Daoy (cell line): ENCODE measurements at places on chromosomes 11 and 22.

GRCh38 chr22:46462726-46463371, 74.6 kb downstream of the CELSR1 start:
- DNase-seq = peak; percentile 80

DNA sequence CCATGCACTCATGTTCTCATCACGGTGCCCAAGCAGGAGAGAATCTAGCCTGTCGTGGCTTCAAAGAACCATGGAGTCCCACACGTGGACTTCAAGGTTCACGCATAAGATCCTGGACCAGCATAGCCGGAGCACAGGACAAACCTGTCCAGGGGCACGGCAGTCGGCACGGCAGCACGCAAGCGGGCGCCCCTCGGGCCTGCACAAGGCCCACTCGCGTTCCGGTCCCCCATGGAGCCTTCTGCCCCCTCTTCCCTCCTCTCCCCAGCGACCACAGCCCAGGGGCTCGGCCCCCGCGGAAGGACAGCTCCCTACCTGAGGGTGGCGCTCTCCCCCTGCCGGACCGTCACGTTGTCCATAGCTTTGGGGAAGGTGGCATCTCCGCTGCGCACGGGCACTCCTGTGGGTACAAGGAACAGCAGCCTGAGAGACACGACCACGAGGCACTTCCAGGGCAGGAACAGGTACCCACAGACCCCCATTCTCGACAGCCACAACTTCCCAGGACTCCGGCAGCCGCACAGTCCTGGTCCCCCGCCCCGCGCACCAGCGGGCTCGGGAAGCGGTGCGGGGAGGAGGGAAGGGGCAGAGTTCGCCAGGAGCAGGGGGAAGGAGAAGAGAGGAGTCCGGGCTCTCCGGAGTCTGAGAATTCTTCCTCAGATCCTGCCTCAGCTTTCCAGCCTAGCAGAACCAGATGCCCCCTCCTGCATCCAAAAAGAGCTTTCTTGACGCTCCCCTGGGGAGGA, 589.5 kb downstream of the OPCML start:
- no peak for DNase-seq

DNA sequence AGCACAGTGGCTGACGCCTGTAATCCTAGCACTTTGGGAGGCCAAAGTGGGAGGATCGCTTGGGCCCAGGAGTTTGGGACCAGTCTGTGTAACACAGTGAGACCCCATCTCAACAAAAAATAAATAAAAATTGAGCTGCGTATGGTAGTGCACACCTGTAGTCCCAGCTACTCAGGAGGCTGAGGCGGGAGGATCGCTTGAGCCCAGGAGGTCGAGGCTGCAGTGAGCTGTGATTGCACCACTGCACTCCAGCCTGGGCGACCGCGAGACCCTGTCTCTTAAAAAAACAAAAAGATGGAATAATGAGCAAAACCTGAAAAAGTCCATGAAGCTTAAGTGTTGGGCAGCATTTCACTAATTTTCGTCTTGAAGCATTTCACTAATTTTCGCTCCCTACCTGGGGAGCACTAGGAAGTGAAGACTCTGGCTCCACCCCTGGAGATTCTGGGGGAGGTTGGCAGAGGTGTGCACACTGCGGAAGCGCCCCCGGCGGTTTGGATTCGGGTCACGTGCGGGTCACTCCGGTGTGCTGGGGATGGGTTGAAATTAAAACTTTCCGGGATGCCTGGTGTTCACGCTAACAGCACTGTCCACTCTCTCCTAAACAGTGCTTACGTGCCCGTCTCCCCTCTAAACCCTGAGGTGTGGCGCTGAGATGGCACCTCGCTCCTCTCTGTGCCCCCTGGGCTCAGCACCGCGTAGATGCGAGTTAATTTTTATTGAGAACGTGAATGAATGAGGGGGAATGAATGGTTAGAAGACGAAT, 906 bp upstream of the NAA40 start:
- peak; percentile 49 for DNase-seq

DNA sequence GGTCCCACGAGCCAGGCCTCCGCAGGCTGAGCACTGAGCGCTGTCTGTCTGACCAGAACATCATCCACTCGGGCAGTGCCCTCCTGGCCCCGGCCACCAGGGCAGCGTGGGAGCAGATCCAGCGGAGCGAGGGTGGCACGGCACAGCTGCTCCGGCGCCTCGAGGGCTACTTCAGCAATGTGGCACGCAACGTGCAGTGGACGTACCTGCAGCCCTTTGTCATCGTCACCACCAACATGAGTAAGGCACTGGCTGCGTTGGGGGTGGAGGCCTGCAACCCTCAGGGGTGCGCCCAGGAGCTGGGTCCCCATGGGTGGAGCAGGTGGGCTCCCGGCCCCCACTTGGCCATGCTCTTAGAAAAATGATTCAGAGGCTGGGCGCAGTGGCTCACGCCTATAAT, 49.7 kb upstream of the PRODH start:
- no peak for DNase-seq

DNA sequence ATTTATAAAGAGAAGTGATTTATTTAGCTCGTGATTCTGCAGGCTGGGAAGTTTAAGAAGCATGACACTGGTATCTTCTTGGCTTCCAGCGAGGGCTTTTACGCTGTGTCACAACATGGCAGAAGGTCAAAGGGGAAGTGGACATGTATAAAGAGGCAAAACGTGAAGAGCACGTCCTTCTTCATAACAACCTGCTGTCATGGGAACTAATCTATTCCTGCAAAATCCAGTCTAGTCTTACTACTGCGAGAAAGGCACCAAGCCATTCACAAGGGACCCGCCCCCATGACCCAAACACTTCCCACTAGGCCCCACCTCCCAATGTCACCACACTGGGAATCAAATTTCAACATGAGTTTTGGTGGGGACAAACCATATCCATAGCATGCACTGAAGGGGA, 58.3 kb downstream of the AMOTL1 start:
- DNase-seq = no peak

DNA sequence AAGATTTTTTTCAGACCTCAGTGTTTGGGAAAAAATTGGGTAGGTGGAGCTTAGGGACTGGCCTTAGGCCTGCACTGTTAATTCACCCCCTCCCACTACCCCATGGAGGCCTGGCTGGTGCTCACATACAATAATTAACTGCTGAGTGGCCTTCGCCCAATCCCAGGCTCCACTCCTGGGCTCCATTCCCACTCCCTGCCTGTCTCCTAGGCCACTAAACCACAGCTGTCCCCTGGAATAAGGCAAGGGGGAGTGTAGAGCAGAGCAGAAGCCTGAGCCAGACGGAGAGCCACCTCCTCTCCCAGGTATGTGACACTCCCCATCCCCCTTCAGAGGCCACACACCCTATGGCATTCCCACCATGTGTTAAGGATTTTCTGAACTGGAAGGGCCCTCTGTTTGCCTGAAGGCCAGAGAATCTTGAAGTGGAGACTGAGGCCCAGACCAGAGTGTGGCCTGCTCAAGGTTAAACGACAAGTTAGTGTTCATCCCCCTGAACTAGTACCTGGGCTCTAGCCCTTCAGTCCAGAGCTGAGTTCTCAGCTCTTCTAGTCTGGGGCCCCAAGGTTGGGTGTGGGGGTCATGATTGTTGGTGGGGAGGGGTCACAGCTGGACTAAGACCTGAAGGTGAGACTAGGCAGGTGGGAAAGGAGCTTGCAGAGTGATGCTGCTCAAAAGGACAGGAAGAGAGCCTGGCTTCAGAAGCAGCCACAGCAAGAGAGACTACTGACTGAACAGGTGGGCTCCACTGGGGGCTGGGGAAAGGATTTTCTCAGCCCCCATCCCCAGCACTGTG, 2.3 kb upstream of the FOLR1 start:
- no peak for DNase-seq

DNA sequence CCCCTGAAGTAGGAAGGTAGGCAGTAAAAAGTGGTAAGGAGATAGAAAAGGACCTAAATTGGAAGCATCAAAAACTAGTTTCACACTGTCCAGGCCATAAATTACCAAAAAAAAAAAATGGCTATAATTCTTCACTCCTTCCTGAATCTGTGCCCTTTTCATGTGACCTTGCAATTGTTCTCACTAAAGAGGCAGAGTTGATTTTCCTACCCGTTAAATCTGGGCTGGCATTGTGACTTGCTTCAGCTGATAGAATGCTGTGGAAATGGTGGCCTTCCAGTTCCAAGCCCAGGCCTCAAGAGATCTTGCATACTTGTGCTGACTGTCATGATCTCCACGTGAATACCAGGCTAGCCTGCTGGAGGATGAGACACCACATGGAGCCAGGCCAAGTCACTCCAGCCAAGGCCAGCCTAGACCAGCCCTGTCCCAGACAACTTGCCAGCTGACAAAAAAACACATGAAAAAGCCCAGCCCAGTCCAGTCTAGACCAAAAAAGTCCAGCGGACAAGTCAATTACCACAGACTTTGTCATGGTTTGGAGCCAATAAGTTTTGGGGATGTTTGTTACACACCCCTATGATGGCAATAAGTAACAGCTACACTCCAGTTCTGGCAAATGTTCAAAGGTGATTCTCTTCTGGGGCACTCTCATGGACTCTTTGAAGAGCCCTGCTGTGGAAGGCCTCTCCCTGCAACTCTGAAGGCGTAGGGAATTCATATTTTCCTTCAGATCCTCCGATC, 51.4 kb upstream of the NUP50 start:
- DNase-seq = peak; percentile 40

GRCh38 chr11:65701686-65702085, 10.4 kb upstream of the KAT5 start:
- DNase-seq = no peak

DNA sequence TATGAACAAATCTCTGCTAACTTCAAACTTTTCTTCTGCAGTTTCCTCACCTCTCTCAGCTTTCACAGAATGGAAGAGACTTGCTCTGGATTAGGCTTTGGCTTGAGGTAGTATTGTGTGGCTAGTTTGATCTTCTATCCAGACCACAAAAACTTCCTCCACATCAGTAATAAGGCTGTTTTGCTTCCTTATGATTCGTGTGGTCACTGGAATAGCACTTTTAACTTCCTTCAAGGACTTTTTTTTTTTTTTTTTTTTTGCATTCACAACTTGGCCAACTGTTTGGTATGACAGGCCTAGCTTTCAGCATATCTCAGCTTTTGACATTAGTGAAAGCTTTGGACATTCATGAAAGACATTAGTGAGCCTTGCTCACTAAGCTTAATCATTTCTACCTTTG, 47.5 kb upstream of the LRRC55 start:
- DNase-seq = no peak

- DNase-seq = no peak
These were observed 96.9 kb downstream of the FAM76B start for GRCh38 chr11:95692526-95693260.

DNA sequence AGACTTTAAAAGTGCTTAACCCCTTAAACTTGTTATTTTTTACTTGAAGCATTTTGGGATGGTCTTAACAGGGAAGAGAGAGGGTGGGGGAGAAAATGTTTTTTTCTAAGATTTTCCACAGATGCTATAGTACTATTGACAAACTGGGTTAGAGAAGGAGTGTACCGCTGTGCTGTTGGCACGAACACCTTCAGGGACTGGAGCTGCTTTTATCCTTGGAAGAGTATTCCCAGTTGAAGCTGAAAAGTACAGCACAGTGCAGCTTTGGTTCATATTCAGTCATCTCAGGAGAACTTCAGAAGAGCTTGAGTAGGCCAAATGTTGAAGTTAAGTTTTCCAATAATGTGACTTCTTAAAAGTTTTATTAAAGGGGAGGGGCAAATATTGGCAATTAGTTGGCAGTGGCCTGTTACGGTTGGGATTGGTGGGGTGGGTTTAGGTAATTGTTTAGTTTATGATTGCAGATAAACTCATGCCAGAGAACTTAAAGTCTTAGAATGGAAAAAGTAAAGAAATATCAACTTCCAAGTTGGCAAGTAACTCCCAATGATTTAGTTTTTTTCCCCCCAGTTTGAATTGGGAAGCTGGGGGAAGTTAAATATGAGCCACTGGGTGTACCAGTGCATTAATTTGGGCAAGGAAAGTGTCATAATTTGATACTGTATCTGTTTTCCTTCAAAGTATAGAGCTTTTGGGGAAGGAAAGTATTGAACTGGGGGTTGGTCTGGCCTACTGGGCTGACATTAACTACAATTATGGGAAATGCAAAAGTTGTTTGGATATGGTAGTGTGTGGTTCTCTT, 2.8 kb downstream of the MALAT1 start:
- no peak for DNase-seq

- DNase-seq = no peak
These were observed 15.4 kb downstream of the ART5 start for GRCh38 chr11:3626250-3626960.

DNA sequence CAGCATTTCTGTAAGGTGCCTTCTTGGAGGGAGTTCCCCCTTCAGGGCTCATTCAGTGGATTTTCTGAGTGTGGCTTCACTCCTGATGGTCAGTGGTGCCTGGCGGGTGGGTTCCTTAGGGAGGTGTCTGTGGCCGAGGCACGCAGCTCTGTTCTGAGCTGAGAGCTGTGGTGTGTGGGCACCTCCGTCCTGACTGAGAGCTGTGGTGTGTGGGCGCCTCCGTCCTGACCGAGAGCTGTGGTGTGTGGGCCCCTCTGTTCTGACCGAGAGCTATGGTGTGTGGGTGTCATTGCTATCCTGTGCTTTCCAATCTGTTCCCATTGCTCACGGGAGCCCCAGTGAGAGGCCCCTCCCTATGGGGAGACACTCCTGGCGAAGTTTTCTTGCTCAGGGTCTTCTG, 39.8 kb downstream of the MUC6 start:
- no peak for DNase-seq
